ENCODE measurements at places on chromosomes 6 and 20. TPM values are rescaled to one million over a fixed set of nuclear protein-coding genes. Genes with fewer than 3 reads are reported as not detected.
A peak's percentile ranks its signal among the peaks of the same experiment; 100 is the strongest.

DNA sequence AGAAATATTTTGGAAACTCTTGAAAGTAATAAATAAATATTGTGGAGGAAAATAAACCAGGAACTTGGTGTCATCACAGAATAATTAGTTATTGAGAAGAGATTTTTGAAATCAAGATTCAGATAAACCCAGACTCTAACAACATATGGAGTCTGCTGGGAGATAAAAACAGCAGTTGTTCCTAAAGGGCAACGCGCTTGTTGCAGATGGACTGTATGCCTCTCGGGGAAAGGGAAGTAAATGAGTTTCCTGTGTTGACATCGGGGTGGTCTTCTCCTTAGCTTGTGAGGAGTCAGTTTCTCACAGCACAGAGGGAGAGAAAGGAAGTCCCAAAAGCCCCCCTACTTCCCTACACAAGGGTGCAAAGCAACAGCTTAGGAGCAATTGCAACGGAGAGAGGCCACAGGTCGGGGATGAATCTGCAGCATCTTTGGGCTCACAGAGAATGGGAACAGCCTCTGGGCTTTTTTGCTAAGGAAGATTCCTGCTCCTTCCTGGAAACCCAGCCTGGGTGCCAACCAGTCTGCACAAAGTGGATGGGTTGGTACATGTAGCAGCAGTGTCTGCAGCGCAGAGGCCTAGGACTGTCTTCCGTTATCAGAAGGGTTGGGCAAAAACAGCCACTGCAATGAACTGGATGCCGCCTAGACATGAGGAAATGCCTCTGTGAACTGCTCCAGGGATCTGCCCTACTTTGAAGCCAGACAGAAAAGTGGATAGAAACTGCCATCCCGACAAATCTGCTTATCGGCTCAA, 603.0 kb upstream of the NRSN1 start:
- no peak for DNase-seq

- peak; percentile 72 for DNase-seq
These were observed 58.5 kb upstream of the PRSS16 start for GRCh38 chr6:27188885-27189418.

- DNase-seq: peak; percentile 81
These were observed 530 bp downstream of the TDP2 start for GRCh38 chr6:24666097-24666640.

Gene RAB5IF
- 23.8 TPM for total RNA-seq

DNA sequence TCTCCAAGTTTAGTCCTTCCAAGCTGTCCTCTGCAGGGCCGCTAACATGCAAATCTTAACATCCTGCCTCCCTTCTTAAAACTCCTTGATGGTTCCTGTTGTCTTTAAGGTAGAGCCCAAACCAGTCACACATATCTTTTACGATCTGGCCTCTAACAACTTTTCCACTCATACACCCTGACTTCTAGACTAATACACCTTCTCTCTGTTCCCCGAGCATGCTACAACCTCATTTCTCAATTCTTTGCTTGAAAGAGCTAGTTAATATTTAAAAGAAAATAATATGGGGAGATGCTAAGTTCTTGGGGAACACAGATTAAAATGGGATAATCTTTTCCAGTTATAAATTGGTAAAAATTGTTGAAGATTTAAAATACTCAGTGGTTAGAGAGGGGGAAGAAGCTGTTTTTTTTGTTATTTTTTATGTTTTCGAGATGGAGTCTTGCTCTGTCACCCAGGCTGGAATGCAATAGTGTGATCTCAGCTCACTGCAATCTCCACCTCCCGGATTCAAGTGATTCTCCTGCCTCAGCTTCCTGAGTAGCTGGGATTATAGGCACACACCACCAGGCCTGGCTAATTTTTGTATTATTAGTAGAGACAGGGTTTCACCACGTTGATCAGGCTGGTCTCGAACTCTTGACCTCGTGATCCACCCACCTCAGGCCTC, 250.7 kb downstream of the MAFB start:
- DNase-seq: no peak

DNA sequence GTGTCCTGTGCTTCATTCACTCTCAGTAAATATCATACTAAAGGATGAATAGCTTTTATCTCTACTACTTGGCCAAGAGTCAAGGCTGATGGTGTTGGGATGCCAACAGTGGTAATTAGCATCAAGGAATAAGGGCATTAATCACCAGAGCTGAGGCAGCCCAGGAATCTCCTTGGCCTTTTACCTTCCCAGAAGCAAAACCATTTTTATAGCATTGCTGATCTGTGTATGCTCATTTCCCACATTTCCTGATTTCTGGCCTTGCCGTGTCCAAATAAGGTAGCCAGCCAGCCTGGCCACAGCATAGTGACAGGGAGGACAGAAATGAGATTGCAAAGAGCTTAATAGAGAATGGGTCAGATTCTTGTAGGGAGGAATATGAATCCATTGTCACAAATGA, 76.7 kb upstream of the FOXO3 start:
- no peak for DNase-seq

Gene RAB44
- total RNA-seq: not detected

Gene BPIFB2
- total RNA-seq: not detected

Gene C6orf132
- 18.0 TPM for total RNA-seq

- DNase-seq: no peak
These were observed 7.1 kb upstream of the MYT1 start for GRCh38 chr20:64156886-64157875.

DNA sequence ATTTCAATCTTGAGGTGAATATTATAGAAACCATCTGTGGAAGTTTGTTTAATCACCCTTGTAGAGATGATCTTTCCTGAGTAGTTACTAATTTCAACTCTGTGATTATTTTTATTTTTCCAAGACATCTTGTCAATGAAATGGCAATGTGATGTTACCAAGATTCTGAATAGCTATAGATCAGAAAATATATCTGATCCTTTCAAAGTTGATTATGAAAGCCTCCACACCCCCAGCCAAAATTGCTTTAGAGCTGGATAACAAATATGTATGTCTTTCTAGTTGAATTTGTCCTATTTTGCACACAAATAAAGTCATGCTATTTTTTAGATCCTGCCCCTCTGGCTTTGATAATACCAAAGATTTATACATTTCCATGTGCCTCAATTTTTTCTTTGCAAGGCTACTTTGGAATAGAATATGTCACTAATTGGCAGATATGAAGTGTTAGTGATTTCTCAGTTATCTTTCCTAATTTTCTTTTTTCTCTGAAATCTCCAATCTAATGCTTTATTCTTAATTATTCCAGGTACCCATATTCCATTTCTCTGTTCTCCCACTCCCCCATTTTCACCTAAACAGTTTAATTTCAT, 5.0 kb downstream of the SIM1 start:
- no peak for DNase-seq

- DNase-seq: no peak
These were observed 45.0 kb downstream of the EFCAB8 start for GRCh38 chr20:32903666-32904175.

Gene STMND1
- total RNA-seq: 1.4 TPM

Gene PTPRT
- 0.23 TPM for total RNA-seq

Gene DHX16
- 16.2 TPM for total RNA-seq

Gene SNAP91
- 2.0 TPM for total RNA-seq

Gene FAM83C
- not detected for total RNA-seq

Gene SMIM29
- total RNA-seq: 8.7 TPM

DNA sequence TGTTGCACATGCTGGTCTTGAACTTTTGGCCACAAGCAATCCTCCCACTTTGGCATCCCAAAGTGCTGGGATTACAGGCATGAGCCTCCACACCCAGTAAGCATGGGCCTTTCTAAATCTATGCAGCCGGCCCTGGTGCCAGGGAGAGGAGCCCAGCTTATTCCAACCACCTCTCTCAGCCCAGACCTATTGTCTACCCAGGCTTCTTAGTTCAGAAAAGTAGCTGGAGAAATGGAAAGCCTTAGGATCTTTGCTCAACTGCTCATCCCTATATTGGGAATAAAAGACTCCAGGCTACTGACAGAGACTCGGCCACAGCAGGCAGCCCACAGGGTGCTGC, 7.8 kb upstream of the PCIF1 start:
- DNase-seq: no peak

- DNase-seq: no peak
These were observed 16.5 kb downstream of the SMLR1 start for GRCh38 chr6:130843575-130844320.

Gene SUMO4
- 0.75 TPM for total RNA-seq

DNA sequence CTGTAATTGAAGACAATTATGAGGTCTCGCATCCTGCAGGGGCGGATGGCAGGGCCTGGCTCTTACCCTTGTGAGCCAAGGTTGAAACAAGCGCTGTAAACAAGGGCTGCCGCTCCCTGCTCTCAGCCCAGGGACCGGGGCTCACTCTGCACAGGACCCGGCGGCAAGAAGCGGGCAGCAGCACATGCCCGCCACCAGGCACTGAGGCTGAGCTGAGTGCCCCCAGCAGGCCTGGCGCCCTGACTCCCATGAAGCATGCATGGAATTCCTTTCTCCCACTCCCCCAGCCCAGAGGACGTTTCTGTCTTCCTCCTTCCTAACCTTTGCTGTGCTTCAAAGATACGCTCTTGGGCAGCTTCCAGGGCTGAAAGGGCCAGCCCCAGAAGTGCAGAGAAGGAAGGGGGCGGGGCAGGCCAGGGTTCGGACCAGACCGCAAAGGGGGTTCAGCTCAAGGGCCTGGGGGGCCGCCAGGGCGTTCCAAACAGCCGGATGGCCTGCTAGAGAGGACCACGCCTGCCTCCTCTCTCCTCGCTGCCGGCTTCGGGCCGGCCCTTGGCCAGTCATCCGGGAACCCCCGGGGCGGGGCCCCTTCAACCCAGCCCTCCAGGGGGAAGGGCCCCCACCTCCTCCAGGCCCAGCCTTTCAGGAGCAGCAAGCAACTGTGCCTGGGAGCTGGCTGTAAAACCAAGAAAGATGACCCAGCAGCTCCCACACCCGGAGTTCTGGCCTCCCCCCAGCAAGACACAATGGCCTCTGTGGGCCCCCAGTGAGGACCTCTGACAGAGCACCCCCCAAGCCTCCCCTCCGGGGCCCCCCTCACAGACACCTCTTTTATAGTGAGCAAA, 109.9 kb downstream of the NOL4L start:
- peak; percentile 89 for DNase-seq

GRCh38 chr20:47336129-47336754, 20.3 kb downstream of the ZMYND8 start:
- DNase-seq: no peak

Gene ACTR5
- 2.8 TPM for total RNA-seq

Gene FKBP1C
- not detected for total RNA-seq

Gene DAAM2
- 7.1 TPM for total RNA-seq

Gene ULBP2
- 0.25 TPM for total RNA-seq

Gene NRSN1
- 0.16 TPM for total RNA-seq

Gene SRMS
- total RNA-seq: not detected

DNA sequence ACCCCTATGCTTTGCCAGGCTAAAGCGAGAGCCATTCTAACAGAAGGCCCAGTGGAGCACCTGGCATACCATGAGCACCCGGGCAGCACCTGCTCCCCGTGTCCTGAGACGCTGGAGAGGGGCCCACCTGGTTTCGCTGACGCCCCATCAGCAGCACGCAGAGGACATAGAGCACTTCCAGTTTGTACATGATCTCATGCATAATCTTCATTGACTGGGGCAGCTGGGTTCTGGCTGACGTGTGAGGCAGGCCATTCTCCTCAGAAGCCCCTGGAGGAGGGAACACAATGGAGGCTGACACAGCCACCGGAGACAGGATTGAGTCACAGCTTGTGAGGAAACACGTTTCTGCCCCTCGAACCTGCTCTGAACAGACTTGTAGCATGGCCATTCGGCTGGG, 65.4 kb downstream of the MYH7B start:
- DNase-seq: no peak

GRCh38 chr20:1557605-1558004, at the start of gene SIRPD:
TSS of gene SIRPD (minus strand) at chr20:1557705. CDS start at chr20:1557653, 52 bp downstream.
- no peak for DNase-seq

DNA sequence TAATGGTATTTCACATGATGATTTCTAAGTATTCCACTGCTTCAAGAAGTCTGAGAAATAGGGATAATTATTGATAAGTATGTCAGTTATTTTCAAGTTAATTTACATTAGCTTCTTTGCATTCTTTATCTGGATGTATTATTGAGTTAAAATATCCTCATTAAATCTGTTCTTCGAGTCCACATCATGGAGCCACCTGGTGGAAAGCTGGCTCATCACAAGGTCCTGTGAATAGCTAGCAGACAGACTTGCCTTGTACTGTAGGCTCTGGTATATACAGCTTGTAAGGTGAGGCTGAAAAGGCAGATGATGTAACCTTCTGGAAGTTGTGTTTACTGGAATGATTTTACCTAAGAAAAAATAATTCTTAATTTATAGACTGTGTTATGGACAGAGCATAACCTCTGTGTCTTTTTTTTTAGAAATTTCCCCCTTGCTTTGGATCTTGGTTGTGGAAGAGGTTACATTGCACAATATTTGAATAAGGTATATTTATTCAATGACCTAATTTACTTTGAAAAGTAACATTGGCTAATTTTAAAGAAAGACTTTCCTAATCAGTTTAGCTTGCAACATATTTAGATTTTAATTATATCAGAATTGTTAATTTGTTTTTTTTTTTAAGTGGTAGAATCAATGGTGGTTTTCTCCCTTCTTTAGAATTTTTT, 3.5 kb downstream of the NDUFAF5 start:
- peak; percentile 26 for DNase-seq

GRCh38 chr6:45265246-45265645, 62.9 kb upstream of the RUNX2 start:
- no peak for DNase-seq

DNA sequence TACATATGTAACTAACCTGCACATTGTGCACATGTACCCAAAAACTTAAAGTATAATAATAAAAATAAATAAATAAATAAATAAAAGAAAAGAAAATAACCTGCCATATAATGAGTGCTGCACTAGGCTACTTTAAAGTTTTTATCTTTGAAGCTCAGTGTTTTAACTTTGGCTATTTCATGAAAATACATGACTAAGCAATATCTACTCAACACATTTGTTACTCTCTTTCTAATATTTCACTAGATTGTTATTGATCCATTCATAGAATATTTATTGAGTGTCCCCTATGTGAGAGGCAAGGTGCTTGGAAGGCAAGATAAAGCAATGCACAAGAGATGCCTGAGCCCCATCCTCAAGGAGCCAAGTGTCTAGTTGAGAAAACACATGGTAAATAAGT, 221.7 kb downstream of the SLC35F1 start:
- DNase-seq: no peak

DNA sequence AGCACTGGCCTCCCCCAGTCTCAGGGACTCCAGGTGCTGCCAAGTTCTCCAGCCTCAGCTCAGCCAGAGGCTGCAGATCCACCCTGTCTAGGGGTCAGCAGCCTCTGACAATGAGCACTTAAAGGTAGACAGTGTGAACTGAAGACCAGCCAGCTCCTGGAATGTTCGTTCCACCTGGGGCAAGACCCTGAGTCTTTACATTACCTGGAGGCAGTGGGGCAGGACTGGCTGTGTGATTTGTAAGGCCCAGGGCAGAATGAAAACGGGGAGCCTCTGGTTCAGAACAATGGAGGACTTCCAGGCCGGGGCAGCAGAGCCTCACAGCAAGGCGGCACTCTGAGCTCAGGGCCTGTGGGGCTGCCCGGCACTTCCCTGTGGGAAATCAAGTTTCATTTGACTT, 65.0 kb downstream of the CTCFL start:
- DNase-seq: no peak

Gene FRK
- total RNA-seq: 5.7 TPM

DNA sequence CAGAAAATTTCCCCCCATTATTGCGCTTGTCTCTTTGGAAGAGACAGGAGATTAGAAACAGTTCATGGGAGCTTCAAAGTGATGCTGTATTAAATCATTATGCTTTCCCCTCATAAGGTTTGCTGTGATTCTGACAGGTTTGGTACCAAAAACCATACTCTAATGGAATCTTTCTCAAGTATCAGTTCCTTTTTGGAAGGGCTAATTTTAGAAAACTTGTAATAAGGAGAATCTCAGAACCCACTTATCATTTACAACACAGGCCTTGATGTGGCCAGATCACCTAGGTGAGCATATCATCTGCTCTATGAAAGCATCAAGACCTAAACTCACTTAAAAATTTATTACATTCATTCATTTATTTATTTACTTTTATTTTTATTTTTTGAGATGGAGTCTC, 51.2 kb downstream of the TP53INP2 start:
- DNase-seq: no peak
